ENCODE measurements at places on chromosomes 3 and 15.

GRCh38 chr3:128784232-128784631, 58.2 kb downstream of the RAB7A start:
- DNase-seq, result peak; percentile 26

GRCh38 chr3:46851364-46852333, 11.6 kb downstream of the MYL3 start:
- no peak for DNase-seq

DNA sequence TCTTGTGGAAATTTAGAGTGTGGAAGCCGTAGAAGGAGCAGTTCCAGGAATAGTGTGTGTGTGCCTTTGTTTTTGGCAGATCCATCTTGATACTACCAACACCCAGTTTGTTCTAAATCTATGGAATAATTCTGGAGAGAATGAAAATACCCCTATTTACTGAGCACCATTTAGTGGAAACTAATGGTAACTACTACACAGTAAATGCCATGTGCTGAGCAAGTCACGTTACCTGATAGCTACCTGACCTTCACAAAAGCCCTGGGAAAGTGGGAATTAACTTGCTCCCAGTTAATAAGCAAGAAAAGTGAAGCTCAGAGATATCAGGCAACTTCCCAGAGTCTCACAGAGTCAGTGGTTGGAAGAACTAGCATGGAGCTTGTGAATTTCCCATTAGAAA, 137.7 kb downstream of the ARPP21 start:
- DNase-seq, result no peak

- peak; percentile 43 for DNase-seq
Observed at GRCh38 chr15:88605189-88606069, 15.7 kb upstream of the AEN start.

DNA sequence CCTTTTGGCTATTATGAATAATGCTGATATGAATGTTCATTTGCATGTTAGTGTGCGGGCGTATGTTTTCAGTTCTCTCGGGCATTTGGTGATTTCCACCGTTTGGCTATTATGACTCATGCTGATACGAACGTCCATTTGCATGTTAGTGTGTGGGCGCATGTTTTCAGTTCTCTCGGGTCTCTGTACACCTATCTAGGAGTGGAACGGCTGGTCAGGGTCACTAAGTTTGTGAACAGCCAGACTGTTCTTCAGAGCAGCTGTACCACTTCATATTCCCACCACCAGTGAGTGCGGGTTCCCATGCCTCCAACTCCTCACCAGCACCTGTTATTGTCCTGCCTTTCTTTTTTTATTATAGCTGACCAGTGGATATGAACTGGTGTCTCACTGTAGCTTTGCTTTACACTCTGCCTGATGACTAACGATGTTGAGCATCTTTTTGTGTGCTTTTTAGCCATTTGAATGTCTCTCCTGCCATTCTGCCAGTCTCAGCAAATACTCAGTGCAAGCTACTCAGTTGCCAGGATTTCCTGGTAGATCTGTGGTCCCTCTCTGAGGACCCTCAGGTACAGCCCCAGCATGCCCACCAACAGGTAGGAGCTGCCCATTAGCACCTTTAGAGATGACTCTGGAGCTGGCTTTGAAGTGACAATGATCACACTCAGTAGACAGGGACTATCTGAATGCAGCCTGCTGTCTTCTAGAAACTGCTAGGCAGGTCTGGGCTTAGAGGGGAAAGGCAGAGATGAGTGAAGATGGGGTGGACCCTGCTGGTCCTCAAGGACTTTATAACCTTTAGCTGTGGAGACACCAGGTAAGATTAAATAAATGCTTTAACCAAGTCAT, 141.1 kb downstream of the XXYLT1 start:
- DNase-seq, result no peak

- no peak for DNase-seq
Observed at GRCh38 chr15:63418811-63419210, 37.2 kb upstream of the CA12 start.

DNA sequence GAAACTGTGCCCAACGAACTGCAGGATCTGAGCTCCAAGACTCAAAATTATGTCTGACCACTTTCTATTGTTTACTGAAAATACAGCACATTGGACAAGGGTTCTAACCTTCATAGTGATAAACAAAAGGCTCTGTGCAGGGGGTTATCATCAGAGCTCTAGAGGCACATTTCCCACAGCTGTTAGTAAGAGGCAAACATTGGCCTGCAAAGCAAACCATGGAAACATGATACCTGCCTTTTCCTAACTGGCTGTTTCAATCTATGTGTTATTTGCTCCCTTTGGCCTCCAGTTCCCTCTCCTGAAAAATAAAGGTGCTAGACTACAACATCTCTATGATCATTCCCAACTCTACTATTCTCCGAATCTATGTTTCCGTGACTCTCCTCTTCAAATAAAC, 159.7 kb upstream of the ARHGEF26 start:
- no peak for DNase-seq

- no peak for DNase-seq
Observed at GRCh38 chr15:100879464-100880138, at the start of gene ALDH1A3. Gene ALDH1A3, plus strand, starts transcription at chr15:100879831. Its CDS starts 77 bp downstream, at chr15:100879908.

- DNase-seq, result peak; percentile 31
Observed at GRCh38 chr3:141105828-141106628, 54.9 kb downstream of the SPSB4 start.

DNA sequence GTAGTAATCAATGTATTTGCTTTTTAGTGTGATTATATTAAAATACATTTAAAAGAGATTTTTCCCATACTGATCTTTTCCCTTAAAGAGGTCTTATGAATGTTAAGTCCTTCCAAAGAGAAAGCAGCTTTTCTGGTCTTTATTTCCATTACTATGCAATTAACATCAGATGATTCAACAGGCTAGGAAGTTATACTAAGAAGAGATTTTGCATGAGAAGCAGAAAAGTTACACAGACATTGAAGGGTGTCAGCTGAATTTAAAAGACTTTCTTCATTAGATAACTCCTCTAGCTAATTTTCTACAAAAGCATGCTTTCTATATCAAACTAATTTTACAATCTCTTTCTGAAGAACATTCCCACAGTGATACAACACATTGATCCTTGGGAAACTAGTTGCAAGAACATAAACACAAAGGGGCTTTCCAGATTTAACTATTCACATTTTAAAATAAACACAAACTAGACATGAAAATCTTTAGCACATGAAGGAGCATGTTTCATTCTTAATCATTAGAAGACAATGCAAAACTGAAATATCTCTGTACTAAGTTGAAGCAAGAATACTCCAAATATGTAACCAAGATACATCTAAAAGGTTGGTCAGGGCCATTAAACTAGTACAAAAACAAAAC, 965.8 kb downstream of the ROBO1 start:
- no peak for DNase-seq

DNA sequence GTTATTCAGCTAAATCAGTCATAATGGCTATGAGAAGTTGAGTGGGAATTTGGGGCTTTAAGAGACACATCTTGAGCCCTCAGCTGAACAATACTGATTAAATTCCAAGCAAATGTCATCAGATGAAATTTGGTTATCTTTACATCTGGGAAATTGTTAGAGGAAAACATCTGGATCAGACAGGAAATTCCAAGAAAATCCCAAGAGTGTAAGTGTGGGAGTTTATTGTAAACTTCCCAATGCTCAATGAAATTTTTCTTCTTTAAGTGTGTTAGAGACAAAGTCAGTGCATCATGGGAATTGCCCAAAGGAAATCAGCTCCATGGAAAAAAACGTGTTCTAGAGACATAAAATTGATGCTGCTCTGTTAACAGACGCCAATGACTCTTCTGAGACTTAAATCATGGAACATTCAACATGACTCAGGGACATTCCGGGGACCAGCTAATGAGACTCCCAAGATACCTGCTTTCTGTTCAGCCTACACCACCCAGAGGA, 19.8 kb upstream of the DCLK3 start:
- no peak for DNase-seq

DNA sequence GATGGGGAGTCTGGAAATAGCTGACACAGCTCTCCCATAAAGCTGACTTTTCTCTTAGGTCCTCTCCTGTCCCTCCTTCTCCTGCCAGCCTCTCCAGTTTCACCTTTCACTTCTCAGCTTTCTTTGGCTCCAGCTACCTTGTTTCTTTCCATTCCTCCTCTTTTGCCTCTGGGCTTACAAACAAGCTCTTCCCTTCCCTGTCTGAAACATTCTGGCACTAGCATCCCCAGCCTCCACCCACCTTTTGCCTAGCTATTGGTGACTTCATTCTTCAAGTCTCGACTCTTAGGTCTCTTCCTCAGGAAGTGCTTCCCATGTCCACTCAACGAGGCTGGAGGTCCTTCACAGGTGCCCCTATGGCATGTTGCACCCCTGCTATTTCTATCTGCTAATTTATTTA, 20.5 kb upstream of the AVEN start:
- no peak for DNase-seq

DNA sequence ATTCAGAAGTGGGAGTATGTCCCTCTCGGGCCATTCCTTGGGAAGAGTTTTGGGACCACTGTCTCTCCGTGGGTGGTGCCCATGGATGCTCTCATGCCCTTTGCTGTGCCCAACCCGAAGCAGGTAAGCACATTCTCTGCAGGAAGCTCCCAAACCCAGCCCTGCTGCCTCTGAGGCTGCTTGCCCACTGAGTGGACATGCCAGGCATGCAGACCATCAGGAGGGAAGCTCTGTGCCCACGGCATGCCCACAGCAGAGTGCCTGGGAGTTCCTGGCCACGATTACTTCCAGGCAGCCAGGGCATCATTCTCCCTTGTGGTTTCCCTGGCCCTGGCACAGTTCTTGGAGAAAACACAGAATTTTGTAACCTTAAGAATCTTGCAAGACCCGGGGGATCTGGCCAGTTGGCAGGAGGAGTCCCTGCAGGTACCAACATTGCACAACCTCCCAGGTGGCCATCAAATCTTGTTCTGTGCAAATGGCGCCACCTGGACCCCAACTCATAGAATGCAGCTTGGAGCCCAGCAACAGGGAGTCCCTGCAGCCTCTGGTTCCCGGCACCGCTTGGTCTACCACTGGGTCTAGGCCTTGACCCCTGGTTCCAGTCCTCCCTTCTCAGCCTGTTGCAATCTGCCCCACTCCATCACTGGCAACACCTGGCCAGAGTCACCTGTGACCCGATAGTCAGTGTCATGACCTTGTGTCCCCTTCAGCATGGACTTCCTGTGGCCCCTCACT, 20.4 kb downstream of the FAH start:
- DNase-seq, result peak; percentile 48

DNA sequence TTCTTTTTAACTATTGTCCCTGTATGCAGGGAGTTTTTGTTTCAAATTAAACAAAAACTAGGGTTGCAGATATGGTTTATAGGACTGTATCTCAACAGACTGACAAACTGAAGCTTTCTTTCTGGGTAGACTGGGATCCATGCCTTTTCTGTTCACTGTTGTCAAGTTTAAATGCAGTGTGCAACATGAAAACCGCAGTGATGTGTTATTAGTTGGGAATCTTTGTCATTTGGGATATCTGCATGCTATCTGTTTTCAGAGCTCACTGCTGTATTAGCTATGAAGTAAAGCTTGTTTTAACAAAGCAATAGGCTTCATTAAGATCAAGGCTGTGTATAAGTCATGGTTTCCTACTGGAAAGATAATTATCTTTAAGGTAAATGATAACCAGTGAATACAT, 21.4 kb upstream of the MCF2L2 start:
- DNase-seq, result no peak

DNA sequence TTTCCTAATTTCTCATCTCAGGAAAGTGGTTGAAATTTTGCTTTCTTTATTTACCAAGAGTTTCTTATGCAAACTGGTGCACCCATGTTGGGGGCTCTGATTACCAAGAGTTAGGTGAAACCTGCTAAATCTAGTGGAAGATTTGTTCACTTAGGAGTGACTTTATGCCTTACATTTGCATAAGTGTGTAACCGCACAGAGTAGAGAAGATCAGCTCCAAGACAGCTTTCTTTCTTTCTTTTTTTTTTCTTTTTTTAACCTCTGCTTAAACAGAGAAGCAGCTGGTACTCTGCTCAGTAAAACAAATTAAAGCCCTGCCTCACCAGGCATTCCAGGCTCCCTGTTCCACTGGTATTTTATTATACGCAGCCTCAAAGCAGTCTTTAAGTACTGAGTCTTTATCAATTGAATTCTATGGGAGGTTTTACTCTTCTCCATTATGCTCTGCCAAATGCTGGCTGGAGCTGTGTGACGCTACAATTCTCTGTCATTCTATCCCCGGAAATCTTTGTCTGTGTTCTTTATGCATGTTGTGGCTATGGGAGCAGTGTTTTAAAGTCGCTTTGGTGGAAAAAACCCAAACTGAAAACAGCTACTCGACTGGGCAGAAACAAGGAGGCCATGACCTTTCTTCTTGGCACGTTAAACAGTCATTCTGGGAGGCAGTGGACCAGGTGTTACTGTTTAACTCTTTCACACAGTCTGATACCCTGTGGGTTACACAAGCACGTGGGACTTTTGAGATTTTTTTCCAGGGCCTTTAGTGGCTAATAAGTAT, 55.2 kb upstream of the GBE1 start:
- no peak for DNase-seq

DNA sequence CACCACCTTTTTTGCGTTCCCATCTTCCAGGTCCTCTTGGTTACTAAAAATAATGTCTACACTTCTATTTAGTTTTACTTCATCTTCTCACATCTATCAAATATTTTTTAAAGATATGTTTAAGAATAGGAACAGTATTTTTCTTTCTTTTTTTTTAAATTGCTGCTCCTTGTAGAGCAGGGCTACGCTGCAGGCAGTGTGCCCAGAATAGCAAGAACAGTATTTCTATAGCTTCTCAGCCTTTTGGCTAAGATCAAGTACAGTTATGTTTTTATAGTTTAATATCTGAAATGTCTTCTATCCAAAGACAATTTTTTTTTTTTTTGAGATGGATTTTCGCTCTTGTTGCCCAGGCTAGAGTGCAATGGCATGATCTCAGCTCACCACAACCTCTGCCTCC, 73.0 kb downstream of the MYO9A start:
- DNase-seq, result no peak

GRCh38 chr3:50318615-50319014, 3.9 kb downstream of the HYAL2 start:
- no peak for DNase-seq

DNA sequence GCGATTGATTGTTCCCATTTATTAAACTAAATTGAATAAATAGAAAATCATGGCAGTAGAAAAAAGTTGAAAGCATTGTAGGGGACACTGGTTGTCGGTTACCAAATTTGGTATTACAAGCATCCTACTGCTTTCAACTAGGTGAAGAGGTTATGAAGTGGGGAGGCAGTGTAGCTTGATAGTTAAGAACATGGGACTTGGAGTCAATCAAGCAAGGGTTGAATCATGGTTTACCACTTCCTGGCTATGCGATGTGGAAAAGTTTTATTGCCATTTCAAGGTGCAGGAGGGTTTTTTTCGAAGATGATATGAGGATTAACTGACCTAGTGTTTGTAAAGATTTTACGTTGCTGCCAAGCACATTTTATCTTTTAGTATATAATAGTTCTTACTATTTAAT, 318.2 kb upstream of the KCNH8 start:
- no peak for DNase-seq

GRCh38 chr3:172375206-172375850, 72.9 kb downstream of the GHSR start:
- no peak for DNase-seq

- DNase-seq, result no peak
Observed at GRCh38 chr15:54772663-54773062, 424.1 kb downstream of the RSL24D1 start.

- DNase-seq, result no peak
Observed at GRCh38 chr3:124413989-124414598, 316.2 kb upstream of the UMPS start.

GRCh38 chr3:8981296-8981695, 18.0 kb upstream of the RAD18 start:
- DNase-seq, result no peak

- DNase-seq, result no peak
Observed at GRCh38 chr3:33277193-33277882, at the start of gene FBXL2. Gene FBXL2, plus strand, starts transcription at chr3:33277442. Its CDS starts 71 bp downstream, at chr3:33277513.

GRCh38 chr3:42752441-42752840, 20.6 kb downstream of the CCDC13 start:
- no peak for DNase-seq
